ENCODE measurements at places on chromosomes 5 and 9. TPM values are rescaled to one million over a fixed set of nuclear protein-coding genes. Genes with fewer than 3 reads are reported as not detected.

DNA sequence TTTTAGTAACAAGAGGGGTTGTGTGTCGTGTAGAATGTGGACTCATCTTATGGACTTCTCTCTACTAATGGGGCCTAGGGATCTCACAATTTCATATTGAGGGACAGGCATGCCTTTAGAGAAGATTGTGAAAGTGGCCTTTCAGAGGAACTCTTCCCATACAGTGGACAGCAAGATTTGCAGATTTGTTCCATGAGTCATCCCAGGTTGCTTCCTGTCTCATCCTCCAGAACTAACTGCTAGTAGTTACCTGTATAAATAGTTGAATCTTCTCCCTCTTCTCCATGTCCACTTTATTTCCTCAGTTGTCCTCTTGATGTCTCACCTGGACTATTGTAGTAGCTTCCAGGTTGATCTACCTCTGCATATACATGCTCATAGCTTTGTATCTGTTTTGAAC is 997.5 kb upstream of the CTNND2 start:
- no peak for DNase-seq
- no peaks in the 10 kb centered on the region for H3K36me3 ChIP-seq
- H3K4me1 ChIP-seq, result no peaks in the 10 kb centered on the region
- no peaks in the 10 kb centered on the region for H3K27me3 ChIP-seq

- H3K27me3 ChIP-seq, result peaks cover 13% of the 10 kb centered on the region
- H3K4me3 ChIP-seq, result no peak overlapping the region
- no peak for DNase-seq
- H3K27ac ChIP-seq, result no peak overlapping the region
- no peaks in the 10 kb centered on the region for H3K36me3 ChIP-seq
- H3K4me1 ChIP-seq, result no peaks in the 10 kb centered on the region
Observed at GRCh38 chr9:130288926-130289690, 23.5 kb downstream of the HMCN2 start.

- no peak overlapping the region for H3K27ac ChIP-seq
- H3K4me1 ChIP-seq, result peaks cover 3% of the 10 kb centered on the region
- DNase-seq, result no peak
- H3K4me3 ChIP-seq, result no peak overlapping the region
- no peaks in the 10 kb centered on the region for H3K36me3 ChIP-seq
Observed at GRCh38 chr5:151581347-151581746, 9.8 kb downstream of the FAT2 start.

The NR6A1 gene
- 0.76 TPM for total RNA-seq

DNA sequence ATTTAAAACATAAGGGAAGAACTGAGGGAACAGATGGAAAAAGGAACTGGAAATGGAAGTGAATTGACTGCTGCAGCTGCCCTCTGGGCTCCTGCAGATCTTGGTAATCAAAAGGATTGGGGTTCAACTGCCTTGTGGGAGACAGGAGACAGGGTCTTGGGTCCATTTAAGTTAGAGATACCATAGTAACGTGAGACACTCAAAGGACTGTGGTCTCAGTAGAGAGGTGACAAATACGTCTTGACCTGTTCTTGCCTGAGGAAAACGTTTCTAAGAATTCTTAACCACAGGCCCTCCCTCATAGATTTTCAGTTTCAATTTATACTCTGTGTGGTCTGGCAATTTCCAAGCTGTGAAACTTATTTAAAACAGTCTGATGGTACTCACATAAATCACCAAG is 100.8 kb upstream of the DHFR start:
- H3K27ac ChIP-seq, result peak overlapping the region; percentile 96
- H3K27me3 ChIP-seq, result no peaks in the 10 kb centered on the region
- peak overlapping the region; percentile 52 for H3K4me3 ChIP-seq
- peak; percentile 30 for DNase-seq

The OLFML2A gene
- total RNA-seq, result not detected

The ITK gene
- total RNA-seq, result 249 TPM

The STARD4 gene
- total RNA-seq, result 71.8 TPM

- no peak for DNase-seq
- no peaks in the 10 kb centered on the region for H3K36me3 ChIP-seq
- H3K4me1 ChIP-seq, result peaks cover 1% of the 10 kb centered on the region
Observed at GRCh38 chr5:142572006-142572405, 113.9 kb downstream of the FGF1 start.

- no peak for DNase-seq
- H3K27me3 ChIP-seq, result peaks cover 8% of the 10 kb centered on the region
- H3K4me1 ChIP-seq, result no peaks in the 10 kb centered on the region
Observed at GRCh38 chr5:163533223-163533622, 27.8 kb downstream of the MAT2B start.

DNA sequence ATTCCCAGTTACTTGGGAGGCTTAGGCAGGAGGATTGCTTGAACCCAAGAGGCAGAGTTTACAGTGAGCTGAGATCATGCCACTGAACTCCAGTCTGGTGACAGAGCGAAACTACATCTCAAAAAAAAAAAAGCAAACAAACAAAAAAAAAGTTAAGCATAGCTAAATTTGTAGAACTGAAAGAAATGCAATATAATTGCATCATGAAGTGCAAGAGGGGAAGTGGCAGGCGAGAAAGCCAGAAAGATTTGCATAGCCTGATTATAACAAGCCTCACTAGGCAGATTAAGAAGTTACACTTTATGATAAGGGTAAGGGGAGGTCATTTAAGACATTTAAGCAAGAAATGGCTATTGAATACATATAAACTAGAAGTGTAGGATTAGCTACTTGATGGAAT is 187.1 kb downstream of the EDIL3 start:
- no peaks in the 10 kb centered on the region for H3K27me3 ChIP-seq
- no peaks in the 10 kb centered on the region for H3K4me1 ChIP-seq
- H3K36me3 ChIP-seq, result no peaks in the 10 kb centered on the region

DNA sequence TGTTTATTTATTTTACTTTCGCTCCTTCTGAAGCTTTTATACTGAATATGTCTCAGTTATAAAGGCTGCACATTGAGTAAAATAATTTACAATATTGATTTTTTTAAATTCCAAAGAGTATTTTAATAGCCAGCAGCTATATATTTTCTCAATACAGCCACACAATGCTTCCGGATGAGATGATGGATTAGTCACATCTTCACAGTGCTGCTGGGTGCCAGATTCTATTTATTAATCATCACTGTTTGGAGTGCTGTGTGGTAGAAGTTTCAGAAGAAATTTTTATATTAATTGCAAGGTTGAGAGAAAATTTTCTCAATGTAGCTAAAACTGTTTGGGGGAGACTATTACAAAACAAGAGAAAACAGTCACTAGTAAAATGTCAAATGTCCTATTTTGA is 989.8 kb downstream of the TLE4 start:
- DNase-seq, result no peak
- no peaks in the 10 kb centered on the region for H3K36me3 ChIP-seq
- H3K27me3 ChIP-seq, result no peaks in the 10 kb centered on the region
- no peaks in the 10 kb centered on the region for H3K4me1 ChIP-seq

GRCh38 chr5:151087486-151087885 is 6.7 kb upstream of the TNIP1 start:
- peaks cover 13% of the 10 kb centered on the region for H3K36me3 ChIP-seq
- H3K4me3 ChIP-seq, result peak overlapping the region; percentile 75
- peak overlapping the region; percentile 58 for H3K27ac ChIP-seq
- DNase-seq, result no peak
- H3K4me1 ChIP-seq, result peaks cover 54% of the 10 kb centered on the region

The RBM18 gene
- 21.6 TPM for total RNA-seq

DNA sequence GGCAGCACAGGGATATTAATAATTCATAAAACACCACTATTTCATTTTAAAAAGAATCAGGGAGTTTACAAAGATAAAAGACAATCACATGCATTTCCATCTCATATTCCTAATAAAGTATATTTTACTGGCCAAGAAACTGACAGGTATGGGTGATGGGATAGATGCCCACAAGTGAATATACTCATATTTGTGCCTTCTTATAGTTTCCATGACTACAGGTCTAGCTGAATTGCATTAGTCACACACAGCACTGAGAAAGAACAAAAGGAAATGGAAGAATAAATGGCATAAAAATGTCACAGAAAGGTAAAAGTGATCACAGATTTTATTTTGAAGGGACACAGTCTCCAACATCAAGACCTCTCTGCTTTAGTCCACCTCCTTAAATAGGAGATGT is 193.5 kb downstream of the PLK2 start:
- no peaks in the 10 kb centered on the region for H3K4me1 ChIP-seq
- H3K4me3 ChIP-seq, result no peak overlapping the region
- no peaks in the 10 kb centered on the region for H3K36me3 ChIP-seq
- no peak for DNase-seq

DNA sequence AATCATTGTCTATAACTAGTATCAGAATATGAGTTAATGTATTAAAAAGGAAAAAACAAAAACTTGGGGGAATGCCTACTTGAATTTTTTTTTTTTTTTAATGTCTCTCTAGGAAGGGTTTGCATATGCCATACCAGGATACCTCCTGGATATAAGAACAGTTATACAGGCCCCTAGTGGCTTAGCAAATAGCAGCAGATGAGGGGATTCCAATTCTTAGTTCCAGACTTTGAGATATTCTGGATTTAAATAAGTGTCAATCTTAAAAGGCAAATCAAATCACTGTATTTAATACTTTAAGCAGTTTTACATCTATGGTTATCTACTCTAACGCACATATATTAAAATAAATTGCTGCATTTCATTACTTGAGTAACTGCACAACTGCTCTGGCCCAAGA is 1055.5 kb upstream of the DMAC1 start:
- DNase-seq, result no peak
- peaks cover 7% of the 10 kb centered on the region for H3K4me1 ChIP-seq
- H3K27me3 ChIP-seq, result peaks cover 48% of the 10 kb centered on the region
- no peaks in the 10 kb centered on the region for H3K36me3 ChIP-seq
- H3K4me3 ChIP-seq, result no peak overlapping the region

Measured in activated CD4-positive, alpha-beta memory T cell treated with anti-CD3 and anti-CD28 coated beads, Interleukin-2, amount 10 ng/mL, durations not matched to agents 7 days and 5 days (primary cell).